ENCODE measurements at places on chromosomes 5 and 9.

DNA sequence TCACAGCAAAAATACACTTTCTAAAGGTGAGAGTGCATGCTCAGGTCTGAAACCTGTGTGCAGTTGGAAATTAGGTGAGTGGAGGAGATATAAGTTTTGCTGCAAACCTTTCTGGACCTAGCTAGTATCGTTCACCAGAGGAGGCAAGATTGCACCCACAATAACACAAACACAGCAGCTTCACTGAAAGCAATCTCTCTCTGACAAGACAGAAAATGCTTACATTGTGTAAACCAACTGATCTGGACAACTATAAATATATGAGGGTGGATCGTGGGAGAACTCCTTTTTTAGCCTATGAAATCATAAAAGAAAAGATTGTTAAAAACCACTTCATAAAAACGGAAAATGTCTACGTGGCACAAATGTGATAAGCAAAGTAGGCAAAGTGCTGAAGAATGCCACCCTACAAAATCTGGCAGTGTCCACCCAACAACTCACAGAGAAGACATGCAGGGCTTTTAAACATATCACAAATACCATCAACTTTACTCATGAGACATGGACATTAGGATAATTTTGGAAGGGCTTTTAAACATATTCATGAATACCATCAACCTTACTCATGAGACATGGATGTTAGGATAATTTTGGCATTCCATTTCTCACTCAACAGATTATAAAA, 134.3 kb downstream of the CDH18 start:
- DNase-seq = no peak

GRCh38 chr9:88791105-88791805, 200.0 kb upstream of the S1PR3 start:
- DNase-seq = peak; percentile 85

DNA sequence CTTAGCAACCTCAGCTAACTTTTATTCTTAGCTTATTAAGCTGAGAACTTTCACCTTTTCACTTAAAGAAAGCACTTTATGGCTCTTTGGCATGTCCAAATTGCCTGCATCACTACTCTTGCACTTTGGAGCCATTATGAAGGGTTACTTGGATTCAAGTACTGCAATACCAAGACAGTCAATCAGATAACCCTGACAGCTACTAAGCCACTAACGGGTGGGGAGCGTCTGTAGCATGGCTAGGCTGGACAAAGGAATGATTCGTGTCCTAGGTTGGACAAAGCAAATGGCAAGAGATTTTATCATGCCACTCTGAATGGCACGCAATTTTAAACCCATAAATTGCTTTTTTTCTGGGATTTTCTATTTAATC, 39.6 kb downstream of the TRPM6 start:
- DNase-seq = no peak

- peak; percentile 77 for DNase-seq
Observed at GRCh38 chr9:21616082-21616778, 134.1 kb upstream of the IFNE start.

- DNase-seq = no peak
Observed at GRCh38 chr5:126514131-126514557, 80.9 kb downstream of the ALDH7A1 start.

- DNase-seq = no peak
Observed at GRCh38 chr9:121237916-121238315, 30.0 kb upstream of the GSN start.

DNA sequence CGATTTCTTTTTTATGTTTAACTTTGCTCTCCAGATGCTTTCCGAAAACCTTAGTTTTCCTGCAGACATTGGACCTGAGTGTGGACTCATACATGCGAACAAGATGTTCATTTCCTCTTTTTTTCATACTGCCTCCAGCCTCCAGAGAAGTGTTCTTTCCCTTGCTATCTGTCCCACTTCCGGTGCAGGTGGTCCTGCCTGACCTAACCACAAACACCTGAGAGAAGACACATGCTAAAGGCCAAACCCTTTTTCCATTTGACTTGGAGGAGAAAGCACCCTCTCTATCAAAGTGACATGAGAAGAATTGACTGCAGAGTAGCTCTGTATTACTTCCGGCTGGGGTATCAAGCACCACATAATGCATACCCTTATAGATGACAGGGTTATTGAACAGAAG, 334.0 kb downstream of the ARHGEF28 start:
- DNase-seq = no peak

DNA sequence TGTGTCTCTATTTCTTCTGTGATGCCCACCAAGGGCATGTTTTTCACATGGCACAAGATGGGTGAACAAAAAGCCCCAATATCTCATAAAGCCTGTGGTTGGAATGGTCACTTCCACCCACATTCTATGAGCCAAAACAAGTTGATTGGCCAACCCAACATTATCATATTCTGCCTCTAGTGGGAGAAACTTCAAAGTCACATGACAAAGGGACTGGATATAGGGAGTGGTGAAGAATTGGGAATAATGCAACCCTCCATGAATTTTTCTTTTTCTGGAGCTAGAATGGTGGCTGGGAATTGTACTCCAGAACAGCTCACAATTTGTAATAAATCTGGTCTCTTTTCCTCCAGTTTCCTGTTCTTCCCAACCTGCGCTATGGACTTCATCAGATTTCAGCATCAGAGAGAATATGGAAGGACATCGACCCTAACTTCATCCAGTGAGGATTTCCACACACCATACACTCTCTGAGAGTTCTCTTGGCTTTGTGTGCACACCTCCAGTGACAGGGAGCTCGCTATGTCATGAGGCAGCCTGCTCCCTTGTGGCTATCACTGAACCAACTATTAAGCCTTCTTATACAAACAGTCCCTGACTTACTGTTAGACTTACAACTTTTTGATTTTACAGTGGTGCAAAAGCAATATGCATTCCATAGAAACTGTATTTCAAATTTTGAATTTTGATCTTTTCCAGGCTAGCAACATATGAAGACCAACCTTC, 12.0 kb upstream of the B4GALT1 start:
- DNase-seq = no peak

DNA sequence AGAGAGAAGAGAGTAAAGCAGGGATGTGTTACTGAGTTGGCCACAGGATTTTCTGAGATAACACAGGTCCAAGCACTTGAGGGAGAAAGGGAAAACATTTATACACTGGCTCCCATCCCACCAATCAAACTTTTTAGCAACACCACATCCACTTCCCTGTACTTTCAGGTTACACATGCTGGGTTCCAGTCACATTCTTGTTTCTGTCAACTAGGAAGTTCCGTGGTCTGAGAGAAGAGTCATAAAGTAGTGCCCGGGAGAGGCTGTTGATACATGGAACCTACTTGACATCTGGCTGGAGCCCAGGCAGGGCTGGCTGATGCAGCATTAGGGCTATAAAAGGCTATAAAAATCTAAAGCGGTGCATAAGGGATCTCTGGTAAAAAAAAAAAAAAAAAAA, 473.9 kb upstream of the COX7C start:
- no peak for DNase-seq

DNA sequence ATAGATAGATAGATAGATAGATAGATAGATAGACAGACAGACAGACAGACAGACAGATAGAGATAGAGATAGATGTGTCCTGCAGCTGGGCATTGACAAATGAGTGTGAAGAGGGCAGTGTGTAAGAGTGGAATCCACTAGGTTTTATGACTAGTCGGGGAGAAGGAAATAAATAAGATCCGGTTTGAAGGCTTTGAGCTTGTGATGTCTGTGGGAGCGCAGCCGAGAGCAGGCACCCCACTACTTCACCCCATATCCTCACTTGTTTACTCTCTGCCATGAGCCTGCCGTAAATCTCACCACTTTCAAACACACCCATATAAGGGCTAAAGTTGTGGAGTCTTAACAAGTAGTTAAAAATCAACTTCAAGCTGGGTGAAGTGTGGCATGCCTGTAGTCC, 1.4 kb upstream of the SUSD1 start:
- no peak for DNase-seq

DNA sequence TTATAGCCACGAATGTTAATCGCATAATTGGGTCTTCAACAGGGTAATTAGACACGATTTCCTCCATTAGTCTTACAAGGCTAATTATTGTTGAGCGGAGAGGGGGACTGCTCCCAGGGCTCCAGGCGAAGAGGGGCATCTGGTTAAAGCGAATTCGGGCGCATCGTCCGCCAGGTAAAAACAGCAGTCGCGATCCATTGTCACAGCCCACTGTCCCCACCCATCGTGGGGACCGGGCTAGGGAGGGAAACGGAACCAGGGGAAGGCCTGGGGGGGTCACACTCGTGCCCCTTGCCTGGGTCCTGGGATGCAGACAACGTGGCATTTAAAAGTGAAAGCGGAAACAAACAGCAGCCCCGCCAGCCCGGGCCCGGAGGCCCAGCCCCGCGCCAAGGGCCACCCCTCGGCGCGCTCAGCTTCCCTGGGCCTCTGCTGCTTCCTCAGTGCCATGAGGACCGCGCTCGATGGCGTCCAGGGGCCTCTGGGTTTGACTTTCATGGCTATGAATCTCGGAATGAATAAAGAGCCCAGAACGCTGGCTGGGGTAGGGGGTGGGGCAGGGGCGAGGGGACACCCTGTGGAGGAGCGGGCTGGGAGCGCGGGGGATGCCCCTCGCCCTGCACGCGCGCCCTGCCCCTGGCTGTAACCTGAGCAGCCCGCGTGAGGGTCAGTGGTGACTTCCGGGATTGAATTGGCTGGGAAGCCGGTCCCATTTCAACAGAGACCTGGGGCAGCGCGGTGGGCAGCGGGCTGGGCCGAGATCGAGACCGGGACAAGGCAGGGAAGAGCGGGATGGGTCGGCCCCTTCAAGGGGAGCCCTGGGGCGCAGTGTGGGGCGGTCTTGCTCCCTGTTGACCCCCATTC, 99.9 kb downstream of the GTF3C4 start:
- DNase-seq = peak; percentile 74

DNA sequence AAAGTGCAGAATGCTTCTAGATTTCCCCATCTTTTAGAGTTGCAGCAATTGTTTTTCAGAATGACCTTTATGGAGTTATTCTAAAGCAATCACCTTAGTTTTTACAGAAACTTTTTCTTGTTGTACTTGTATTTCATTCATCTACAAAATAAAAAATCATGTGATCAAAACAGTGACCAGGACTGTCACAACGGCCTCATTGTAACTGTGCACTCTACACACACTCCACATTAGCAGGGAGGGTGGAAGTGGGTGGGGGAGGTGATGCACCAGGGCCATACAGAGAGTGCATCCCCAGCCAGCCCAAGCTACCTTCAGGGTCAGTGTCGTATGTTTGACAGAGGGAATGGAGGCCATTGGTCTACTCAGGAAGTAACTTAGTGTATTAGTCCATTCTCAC, 26.9 kb downstream of the EGFLAM start:
- no peak for DNase-seq

- DNase-seq = no peak
Observed at GRCh38 chr5:3190433-3190832, 405.2 kb upstream of the IRX1 start.

DNA sequence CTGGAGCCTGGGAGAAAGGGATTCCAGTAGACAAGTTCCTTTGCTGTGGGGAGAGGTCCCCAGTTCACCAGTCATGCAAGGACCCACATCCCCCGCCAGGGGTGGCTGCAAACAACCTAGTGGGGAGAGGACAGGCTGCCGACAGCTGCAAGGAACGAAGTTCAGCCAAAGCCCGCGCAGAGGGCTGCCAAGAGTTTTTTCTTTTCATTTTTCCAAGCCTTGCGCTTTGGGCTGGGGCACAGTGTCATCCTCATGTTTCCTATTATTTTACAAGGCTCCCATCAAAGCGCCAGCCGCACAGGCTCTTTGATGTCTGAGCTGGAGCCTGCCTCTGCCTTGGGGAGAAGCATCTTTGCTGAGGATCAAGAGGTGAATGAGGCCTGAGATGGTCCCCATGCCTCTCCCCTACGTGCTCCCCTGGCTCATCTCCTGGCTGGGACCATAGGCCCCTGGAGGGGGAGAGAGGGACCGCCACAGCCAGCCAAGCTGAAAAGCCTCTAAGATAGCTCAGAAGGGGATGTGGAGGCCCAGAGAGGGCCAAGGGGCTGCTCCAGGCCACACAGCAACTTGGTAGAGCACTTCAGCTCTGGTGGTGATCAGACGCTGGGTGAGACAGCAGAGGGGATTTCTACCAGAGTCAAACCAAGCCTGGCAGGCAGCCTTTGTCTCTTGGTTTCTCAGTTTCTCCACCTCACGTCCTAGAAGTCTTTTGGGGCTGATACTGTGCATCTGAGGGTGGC, 50.4 kb upstream of the SYNPO start:
- DNase-seq = peak; percentile 68

- DNase-seq = no peak
Observed at GRCh38 chr5:16797951-16798350, 138.1 kb downstream of the MYO10 start.

DNA sequence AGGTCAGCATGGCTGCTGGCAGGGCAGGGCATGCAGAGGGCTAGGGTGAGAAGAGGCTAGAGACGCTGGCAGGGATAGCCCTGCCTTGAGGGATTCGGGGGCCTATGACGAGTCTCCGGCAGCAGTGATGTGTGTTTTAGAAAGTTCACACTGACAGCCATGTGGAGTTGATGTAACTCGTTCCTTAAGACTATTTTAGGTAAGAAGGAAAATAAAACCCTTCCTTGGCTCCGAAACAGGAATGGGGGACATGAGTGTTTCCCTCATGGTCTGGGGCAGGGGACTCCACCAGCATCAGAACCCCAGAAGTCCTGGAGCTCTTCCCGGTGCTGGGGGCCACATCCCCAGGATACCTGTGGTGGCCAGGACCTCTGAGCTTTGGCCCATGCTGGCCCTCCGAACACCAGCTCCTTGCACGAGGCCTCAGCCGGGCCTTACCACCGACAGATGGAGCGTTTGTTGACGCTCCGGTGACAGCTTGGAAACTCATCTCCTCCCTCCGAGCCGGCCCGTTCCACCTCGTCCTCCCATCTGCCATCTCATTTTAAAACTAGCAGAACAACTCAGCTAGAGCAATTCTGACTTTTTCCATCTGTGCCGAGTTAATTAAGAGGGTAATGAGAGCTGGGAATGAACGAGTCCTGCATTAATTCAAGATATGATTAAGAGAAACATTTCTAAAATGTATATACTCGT, 337.7 kb downstream of the CDK5RAP2 start:
- no peak for DNase-seq
